Dermis microvascular lymphatic vessel endothelial cell (primary cell): ENCODE measurements at places on chromosomes 5 and 9. TPM values are rescaled to one million over a fixed set of nuclear protein-coding genes. Genes with fewer than 3 reads are reported as not detected.

DNA sequence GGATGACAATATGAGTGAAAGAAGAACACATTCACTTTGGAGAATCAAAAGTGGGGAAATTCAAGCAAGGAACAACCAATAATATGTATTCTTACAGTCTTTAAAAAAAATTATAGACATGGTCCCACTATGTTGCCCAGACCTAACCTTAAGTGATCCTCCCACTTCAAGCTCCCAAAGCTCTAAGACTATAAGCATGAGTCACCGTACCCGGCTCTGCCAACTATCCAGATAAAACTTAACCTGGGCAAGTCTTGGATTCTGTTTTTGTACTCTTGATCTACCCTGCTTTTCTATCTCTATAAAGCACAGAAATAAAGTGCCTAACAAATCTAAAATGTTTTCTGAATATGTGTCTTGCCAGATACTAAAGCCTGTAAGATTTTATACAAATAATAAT, 30.9 kb downstream of the CEMIP2 start:
- no peak for DNase-seq

DNA sequence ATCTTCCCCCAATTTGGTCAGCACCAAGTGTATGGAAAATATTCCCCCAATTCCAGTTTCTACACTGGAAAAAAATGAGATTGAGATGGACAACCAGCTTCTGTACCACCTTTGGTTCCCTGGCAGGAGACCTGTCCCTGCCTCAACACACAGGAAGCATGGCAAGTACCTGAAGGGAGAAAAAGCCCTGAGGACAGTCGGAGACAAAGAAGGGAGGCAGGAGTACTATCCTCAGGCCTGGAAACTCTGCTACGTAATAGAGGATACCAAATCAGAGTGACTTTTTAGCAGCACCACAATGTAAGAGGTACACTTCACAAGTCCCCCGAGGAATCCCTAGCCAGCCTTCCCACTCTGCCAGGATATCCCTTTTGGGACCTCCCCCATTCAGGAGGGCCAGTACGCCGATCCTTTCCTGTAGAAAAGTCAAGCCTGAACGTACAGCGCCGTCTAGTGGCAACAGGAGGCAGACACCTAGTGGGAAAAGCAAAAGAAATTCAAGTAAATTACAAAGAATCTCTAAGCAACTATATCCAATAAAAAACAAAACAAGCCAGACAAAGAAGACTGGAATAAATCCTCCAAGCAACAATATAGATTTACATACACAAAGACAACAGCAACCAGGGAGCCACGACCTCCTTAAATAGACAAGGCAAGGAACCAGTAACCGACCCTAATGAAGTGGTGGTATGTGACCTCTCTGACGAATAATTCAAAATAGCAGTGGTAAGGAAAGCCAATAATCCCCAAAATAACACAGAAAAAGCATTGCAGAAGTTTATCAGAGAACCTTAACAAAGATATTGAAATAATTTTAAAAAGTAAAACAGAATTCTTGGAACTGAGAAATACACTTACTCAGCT, 63.3 kb upstream of the SLCO6A1 start:
- peak; percentile 8 for DNase-seq

- DNase-seq, result no peak
These were observed 19.3 kb downstream of the SRP19 start for GRCh38 chr5:112880219-112880964.

DNA sequence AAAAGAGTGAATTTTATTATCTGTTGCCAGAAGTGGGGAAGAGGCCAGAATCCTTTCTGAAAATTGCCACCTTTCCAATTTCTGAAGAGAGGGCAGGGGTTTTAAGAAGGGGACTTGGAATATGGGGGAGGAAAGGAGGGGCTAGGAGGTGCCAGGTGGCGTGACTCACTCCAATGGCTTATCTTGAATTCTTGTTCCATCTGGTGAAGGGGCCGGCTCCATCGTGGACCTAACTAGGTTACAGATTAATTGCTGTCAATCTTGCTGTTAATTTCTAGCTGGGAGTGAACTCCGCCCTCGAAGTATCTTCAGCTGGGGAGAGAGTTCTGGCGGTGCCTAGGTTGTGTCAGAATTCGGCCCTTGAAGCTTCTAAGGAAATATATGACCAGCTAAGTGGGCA, 138.7 kb downstream of the YTHDC2 start:
- DNase-seq, result no peak

ARHGEF28 gene
- 50.7 and 62.7 TPM in 2 replicates for total RNA-seq

C8G gene
- 0.51 and 0.77 TPM in 2 replicates for total RNA-seq

GRCh38 chr9:83005361-83005760, 57.6 kb downstream of the RASEF start:
- no peak for DNase-seq

- DNase-seq, result no peak
These were observed 21.5 kb downstream of the RUSC2 start for GRCh38 chr9:35511453-35511852.

DNA sequence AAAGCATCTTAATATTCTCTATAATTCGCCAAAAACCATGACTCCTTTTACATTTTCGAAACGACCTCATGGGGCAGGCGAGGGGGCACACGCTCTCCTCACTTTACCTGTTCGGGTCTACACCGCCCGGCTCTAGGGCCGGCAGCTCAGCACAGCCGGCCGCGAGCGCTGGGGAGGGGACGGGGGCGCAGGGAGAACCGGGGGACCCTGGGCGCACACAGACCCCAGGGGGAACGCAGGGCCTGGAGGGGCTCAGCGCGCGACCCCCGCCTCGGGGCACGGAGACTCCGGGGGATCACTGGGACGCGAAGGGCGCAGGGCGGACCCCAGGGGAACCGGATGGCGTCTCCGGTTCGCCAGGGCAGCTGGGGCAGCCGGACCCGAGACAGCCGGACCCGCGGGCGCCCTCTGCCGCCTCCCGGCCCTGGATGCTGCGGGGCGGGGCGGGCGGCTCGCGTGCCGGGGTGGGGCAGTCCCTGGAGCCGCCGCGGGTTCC, at the start of gene AHRR:
AHRR (plus strand) TSS at position 485 of the 496 bp plus-strand sequence. CDS start 22,189 bp downstream, outside the sequence.
- DNase-seq, result no peak

TAF11L6 gene
- not detected in 2 replicates for total RNA-seq

DNA sequence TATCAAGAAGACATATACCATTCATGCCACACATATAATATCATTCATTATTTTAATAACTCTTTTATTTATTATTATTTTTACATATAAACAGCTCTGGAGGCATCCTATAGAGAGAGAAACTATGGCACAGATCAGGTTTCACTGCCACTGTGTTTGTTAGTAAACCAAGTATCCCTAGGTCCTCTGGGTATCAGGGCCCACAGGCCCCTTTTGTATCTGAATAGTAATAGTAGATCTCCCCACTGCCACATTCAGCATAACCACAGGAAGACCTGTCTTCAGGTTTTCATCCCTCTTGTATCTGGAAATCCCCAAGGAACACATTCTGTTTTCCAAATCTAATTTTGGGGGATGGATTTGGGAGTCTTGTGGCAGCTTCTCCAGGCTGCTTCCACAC, 94.0 kb downstream of the SPATA31D1 start:
- no peak for DNase-seq

MEGF10 gene
- 0.90 and 3.4 TPM in 2 replicates for total RNA-seq

GRCh38 chr5:95241635-95242034, 43.3 kb downstream of the MCTP1 start:
- DNase-seq, result peak; percentile 50

GRCh38 chr5:180797256-180798192, 5.1 kb downstream of the MGAT1 start:
- DNase-seq, result no peak
